ENCODE measurements at places on chromosomes 5 and 9.

GRCh38 chr9:28820741-28821140 lies 1247.5 kb upstream of the C9orf72 start:
- no peak for DNase-seq

DNA sequence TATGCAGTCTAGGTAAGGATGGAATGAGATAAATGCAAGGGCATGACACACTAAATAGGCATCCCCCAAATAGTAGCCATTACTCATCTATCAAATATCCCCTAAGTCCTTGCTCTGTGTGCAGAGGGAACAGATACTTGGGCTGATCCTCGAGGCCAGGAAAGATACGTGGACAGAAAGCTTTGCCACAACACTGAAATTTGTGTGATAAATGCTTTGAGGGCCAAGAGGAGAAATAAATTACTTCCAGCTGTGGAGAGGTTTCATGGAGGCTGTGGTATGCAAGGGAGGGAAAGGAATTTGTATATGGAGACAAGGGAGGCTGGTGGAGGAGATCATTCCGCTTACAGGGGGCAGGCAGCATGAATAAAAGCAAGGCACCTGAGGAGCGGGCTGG lies 18.5 kb downstream of the ATOX1 start:
- no peak for DNase-seq

DNA sequence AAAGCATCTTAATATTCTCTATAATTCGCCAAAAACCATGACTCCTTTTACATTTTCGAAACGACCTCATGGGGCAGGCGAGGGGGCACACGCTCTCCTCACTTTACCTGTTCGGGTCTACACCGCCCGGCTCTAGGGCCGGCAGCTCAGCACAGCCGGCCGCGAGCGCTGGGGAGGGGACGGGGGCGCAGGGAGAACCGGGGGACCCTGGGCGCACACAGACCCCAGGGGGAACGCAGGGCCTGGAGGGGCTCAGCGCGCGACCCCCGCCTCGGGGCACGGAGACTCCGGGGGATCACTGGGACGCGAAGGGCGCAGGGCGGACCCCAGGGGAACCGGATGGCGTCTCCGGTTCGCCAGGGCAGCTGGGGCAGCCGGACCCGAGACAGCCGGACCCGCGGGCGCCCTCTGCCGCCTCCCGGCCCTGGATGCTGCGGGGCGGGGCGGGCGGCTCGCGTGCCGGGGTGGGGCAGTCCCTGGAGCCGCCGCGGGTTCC lies at the start of gene AHRR:
Gene AHRR, plus strand, starts transcription at position 485 of the 496 bp plus-strand sequence. CDS start 22,189 bp downstream, outside the sequence.
- peak; percentile 44 for DNase-seq

- DNase-seq: no peak
Observed at GRCh38 chr9:27602142-27602861, 29.0 kb upstream of the C9orf72 start.

DNA sequence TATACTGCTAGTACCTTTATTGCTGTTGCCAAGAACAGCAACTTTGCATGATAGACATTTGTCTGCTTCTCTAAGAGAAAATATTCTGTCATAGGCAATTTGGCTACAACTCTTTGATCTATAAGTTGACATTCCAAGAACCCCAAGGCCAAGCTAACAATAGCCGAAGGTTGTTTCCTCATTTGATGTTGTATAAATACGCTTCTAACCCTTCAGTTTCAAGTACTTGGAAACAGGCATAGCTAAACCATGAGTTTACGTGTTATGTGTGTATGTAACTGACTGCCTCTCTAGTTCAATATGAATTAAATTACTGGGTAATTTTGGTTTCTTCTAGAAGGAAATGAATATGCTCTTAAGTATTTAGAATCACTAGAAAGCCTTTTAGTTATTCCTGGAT lies 1034.0 kb downstream of the TLE4 start:
- DNase-seq: no peak

GRCh38 chr5:61330341-61330844 lies 1.7 kb upstream of the ZSWIM6 start:
- DNase-seq: no peak

All from activated CD4-positive, alpha-beta T cell treated with anti-CD3 and anti-CD28 coated beads, Interleukin-2, amount 50 U/mL, for 24 hours (primary cell).